Activated B cell treated with CpG ODN at 0.5 μM for 24 hours (primary cell): ENCODE measurements at places on chromosomes 13 and 19.

DNA sequence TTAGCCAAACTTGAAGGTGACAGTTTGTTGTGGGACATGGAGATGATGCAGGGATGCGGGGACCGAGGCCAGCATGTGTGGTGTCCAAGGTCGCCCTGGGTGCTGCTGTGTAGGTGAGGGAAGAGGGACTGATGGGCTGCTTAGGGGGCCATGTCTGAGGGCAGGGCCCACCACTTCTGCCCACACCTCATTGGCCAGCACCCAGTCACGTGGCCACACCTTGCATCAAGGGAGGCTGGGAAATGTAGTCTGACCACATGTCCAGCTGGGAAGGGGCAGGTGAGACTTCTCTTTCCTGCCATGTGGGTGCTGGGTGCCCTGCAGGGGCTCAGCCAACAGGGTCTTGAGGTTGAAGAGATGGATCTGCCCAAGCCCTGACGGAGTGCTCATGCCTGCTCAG lies 88.9 kb downstream of the KDM4B start:
- DNase-seq = no peak

DNA sequence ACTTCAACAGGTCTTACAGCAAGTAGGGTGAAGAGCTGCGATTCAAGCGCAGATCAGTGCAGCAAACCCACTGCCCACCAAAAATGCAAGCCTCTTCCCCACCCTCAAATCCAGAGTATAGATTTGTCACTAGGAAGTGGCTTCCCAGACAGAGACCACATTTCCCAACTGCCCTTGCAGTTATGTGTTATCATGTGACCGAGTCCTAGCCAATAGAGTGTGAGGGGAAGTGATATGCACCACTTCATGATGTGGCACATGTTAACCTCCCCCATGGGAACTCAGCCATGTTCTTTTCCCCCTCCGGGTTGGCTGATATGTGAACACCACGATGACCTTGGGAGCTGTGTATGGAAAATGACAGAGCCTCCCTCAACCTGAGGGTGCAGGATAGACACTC lies 50.8 kb downstream of the MBD3L2B start:
- no peak for DNase-seq

GRCh38 chr13:33289966-33290365 lies 4.4 kb upstream of the STARD13 start:
- DNase-seq = no peak

- DNase-seq = no peak
Measured at GRCh38 chr13:110173247-110173818, 133.6 kb downstream of the COL4A1 start.

GRCh38 chr13:85367887-85368286 lies 431.3 kb downstream of the SLITRK6 start:
- DNase-seq = no peak

GRCh38 chr19:53657330-53657729 lies 25.5 kb downstream of the DPRX start:
- DNase-seq = no peak

- DNase-seq = no peak
Measured at GRCh38 chr19:29576761-29577648, 29.1 kb upstream of the POP4 start.

DNA sequence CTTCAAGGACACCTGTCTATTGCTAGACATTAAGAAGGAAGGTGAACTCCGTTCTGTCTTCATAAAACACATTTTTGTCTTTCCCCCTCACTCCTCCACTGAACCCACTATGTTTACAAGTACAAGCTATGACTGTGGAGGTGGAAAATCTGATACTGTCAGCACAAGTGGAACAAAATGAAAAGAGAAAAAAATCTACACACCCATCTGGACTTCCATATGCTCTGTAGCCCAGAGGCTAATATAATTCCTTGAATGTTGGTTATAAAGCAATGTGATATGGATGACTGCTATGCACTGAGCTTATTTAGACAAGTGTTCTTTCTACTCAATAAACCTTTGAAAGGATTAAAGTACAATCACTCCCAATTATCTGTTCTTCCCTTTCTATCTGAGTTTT lies 713.5 kb downstream of the DIAPH3 start:
- DNase-seq = no peak

- no peak for DNase-seq
Measured at GRCh38 chr13:59356607-59357006, 807.1 kb downstream of the DIAPH3 start.

DNA sequence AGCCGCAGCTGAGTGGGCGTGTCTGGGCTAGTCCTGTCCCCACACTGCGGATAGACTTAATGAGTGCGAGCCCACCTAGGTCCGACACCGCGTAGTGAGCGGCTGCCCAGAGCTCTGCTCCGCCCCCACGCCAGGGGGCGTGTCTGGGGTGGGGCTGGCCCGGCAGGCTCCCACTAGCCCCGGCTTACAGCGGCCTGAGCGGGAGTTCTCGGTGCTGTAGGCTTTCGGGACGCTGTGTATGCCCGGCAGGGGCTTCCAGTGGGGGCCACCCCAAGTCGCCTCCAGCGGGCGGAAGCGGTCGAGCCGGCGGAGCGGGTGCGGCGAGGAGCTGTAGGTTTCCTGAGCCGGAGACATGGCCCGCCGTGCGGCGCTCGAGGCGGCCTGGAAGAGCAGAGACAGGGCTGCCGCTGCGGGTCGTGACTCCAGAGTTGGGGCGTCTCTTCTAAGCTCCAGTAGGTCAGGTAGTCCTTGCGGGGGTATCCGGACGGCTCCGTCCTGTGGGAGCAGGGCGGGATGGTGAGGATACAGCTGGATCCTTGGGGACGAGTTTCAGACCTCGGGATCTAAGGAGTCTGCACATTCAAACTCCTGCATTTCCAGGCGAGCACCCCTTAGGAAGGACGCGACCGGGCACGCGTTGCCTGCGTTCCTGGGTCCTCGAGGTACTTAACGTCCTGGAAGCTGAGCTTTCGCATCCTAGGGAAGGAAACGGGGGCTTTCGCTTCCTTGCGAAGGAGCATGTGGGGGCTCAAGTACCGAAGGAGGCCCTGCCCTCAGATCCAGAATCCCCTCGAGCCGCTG lies 1.2 kb downstream of the CGB7 start:
- peak; percentile 72 for DNase-seq

DNA sequence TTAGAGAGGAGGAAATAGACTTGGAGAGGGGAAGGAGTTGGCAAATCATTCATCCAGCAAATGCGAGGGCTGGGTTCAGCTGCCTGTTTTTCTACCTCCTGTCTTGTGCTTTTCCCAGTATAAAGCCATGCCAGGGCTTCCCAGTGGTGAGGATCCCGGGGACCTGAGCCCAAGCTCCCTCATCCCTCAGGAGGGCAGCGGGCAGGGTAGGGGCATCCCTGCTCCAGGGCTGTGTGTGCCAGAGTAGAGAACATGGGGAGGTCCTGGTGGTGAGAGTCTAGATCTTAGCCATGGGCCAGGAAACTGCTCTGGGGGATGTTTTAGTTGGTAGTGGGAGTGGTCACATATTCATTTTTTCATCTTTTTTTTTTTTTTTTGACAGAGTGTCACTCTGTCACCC lies 43.6 kb downstream of the GPR12 start:
- DNase-seq = no peak

GRCh38 chr13:29709407-29710069 lies 114.0 kb upstream of the SLC7A1 start:
- no peak for DNase-seq

- peak; percentile 45 for DNase-seq
Measured at GRCh38 chr13:26254583-26255111, 718 bp downstream of the CDK8 start.

- DNase-seq = no peak
Measured at GRCh38 chr13:96403241-96403640, 313.3 kb downstream of the HS6ST3 start.

GRCh38 chr19:18828786-18829185 lies 3.0 kb upstream of the UPF1 start:
- no peak for DNase-seq

DNA sequence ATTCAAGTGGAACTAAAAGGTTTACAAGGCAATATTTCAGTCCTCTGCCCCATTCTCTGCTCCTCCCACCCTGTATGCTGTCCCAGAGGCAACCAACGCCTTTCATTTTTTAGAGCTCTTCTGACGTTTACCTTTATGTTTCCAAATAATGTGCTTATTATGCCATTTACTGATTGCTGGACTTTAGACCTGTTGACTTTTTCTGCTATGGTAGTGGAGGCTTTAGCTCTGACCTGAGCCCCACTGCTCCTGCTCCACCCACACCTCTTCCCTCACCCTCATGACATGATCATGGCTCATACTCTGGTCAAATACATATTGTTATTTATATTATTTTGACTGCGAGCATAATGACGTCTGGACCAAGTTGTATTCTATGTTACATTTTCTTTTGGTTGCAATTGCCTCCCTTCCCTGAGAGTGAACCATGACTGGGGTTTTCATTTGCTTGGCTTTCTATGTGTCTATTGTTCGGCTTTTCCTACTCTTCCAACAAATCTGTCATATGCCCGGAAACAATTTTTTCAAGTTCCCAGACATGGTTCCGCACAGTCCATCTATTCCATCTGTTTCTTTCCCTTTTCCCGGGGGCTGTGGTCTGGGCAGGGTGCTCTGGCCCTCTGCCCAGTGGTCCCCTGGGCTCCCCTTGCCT lies 31.4 kb upstream of the GJB6 start:
- DNase-seq = no peak

- peak; percentile 75 for DNase-seq
Measured at GRCh38 chr19:49387936-49388372, at the start of gene KASH5. TSS of gene KASH5 (plus strand) at chr19:49388249. CDS start at chr19:49390884, 2,635 bp downstream.

DNA sequence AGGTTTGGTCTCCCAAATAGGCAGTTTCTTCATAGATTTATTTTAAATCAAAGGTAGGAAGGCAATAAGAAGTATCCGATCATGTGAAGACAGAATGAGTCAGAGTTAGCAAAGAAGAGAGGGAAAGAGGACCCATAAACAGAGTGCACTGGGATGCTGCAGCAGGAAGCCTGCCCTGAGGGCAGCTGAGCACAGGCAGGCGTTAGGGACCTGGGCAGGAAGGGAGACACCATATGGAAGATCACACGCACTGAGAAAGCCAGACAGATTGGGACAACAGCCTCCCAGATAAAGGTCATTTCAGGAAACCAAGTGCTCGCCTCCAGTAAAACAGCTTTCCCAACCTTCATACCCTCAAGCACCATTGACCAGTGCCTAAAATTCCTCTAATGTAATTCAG lies 598.0 kb downstream of the EFNB2 start:
- no peak for DNase-seq

- no peak for DNase-seq
Measured at GRCh38 chr13:40446365-40446764, 220.1 kb downstream of the FOXO1 start.

DNA sequence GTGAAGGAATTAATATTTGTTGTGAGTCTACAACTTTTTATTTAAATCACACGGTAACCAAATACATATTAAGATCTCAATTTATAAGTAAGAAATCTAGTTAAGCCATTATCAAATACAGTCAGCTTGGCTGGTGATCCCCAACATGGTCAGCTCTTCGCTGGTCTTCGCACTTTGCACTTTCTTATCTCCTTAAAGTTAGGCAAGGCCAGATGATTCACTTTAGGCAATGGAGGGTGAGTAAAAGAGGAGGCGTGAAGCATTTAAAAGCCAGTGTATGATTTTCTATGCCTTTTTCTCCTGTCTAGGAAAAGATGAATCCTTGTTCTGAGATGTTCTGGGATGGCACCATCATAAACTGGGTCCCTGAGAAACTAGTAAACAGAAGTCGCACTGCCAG lies 793.7 kb upstream of the ARGLU1 start:
- no peak for DNase-seq

- DNase-seq = no peak
Measured at GRCh38 chr13:111156421-111156820, 41.3 kb downstream of the ARHGEF7 start.

DNA sequence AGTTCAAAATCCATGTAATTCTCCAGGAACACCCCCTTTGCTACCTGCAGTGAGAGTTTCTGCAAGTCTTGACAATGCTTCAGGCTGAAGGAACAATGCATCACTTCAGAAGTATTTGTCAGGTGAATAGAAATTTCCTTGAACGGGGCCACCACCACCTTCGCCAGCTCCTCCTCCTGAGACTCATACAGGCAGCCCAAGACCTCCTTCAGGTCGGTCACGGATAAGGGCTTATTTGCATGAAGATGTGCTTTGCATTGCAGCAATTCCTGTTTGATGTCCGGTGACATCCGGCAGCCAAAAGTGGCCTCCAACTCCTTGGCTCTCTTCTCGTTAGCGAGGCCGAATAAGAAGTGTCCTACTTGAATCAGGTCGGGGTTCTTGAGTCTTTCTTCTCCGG lies 8.4 kb downstream of the NLRP7 start:
- DNase-seq = no peak

DNA sequence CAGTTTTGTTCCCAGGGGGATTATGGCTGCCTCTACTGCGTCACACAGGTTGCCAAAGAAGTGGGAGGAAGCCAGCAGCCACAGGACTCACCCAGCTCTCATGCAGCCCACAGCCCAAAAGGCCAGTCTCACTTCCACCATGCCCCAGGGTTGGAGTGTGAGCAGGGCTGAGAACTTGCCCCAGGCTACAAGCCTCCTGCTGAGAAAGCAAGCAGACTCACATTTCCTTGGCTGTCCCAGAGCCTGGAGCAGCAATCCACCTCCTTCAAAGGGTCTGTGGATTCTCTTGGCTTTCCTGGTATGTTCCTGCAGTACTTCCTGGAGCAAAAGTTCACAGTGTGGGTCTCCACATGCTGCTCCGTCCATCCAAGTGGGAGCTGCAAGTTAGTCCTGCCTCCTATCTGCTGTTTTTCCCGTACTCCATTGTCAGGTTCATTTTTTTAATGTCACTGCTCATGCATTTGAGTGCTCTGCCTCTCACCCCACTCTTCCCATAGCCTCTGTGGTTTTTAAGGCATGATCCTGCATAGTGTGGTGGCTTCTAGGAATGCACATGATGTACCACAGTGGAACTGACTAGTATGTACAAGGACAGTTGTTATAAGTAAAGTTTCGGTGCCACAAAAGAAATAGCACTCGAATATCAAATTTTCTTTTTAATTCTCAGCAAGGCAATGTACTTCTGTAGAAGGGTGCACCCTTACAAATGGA lies 56.2 kb upstream of the ARHGEF7 start:
- no peak for DNase-seq

- DNase-seq = no peak
Measured at GRCh38 chr13:96650301-96650886, 343.9 kb downstream of the OXGR1 start.

DNA sequence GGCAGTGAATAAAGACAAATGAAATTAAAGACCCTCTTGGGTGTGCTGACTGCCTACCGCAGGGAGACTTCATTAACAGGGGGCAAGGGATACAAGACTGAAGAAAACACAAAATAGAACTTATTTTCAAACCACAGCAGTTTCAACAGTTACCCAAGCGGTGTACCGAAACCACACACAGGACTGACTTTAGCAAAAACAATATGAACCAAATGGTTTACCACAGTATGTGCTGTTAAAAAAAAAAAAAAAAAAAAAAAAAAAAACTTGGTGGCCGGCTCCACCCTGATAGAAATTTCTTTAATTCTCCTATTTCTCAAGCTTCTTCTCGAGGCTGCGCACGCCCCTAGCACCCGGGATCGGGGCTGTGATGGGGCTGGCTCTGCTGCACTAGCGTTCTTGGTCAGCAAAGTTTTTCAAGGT lies 42.6 kb downstream of the KLF2 start:
- no peak for DNase-seq
